ENCODE measurements at places on chromosomes 2 and 18. TPM values are rescaled to one million over a fixed set of nuclear protein-coding genes. Genes with fewer than 3 reads are reported as not detected.

GAL3ST2 gene
- total RNA-seq: not detected

IL1F10 gene
- not detected for total RNA-seq

PDE1A gene
- 0.27 TPM for total RNA-seq

DCDC2C gene
- not detected for total RNA-seq

ARHGEF4 gene
- not detected for total RNA-seq

AKAIN1 gene
- total RNA-seq: not detected

RIT2 gene
- not detected for total RNA-seq

FAHD2A gene
- 29.6 TPM for total RNA-seq

CTLA4 gene
- total RNA-seq: not detected

CCDC141 gene
- total RNA-seq: 0.13 TPM

RGPD3 gene
- 0.53 TPM for total RNA-seq

ELOA2 gene
- total RNA-seq: not detected

C2orf80 gene
- not detected for total RNA-seq

PDCD1 gene
- total RNA-seq: not detected

POTEI gene
- 0.66 TPM for total RNA-seq

C1D gene
- 42.1 TPM for total RNA-seq

LINC00305 gene
- not detected for total RNA-seq

DYSF gene
- total RNA-seq: 135 TPM

OTOS gene
- not detected for total RNA-seq

PTCD3 gene
- total RNA-seq: 97.6 TPM

ALKAL2 gene
- not detected for total RNA-seq

PLA2R1 gene
- 21.4 TPM for total RNA-seq

FAM117B gene
- 4.4 TPM for total RNA-seq

NCKAP5 gene
- 0.50 TPM for total RNA-seq

GAD1 gene
- 0.14 TPM for total RNA-seq

LIMS3 gene
- 5.3 TPM for total RNA-seq

TSGA10 gene
- 2.7 TPM for total RNA-seq

ACADL gene
- not detected for total RNA-seq

SNORC gene
- total RNA-seq: 0.40 TPM

GNAL gene
- 3.5 TPM for total RNA-seq

ADD2 gene
- total RNA-seq: 7.3 TPM

TBR1 gene
- total RNA-seq: under 0.01 TPM

TNS1 gene
- 38.2 TPM for total RNA-seq

SLC4A3 gene
- total RNA-seq: 0.13 TPM

NEU4 gene
- not detected for total RNA-seq

DYNAP gene
- total RNA-seq: not detected
